ENCODE measurements at places on chromosomes 7 and 10.

DNA sequence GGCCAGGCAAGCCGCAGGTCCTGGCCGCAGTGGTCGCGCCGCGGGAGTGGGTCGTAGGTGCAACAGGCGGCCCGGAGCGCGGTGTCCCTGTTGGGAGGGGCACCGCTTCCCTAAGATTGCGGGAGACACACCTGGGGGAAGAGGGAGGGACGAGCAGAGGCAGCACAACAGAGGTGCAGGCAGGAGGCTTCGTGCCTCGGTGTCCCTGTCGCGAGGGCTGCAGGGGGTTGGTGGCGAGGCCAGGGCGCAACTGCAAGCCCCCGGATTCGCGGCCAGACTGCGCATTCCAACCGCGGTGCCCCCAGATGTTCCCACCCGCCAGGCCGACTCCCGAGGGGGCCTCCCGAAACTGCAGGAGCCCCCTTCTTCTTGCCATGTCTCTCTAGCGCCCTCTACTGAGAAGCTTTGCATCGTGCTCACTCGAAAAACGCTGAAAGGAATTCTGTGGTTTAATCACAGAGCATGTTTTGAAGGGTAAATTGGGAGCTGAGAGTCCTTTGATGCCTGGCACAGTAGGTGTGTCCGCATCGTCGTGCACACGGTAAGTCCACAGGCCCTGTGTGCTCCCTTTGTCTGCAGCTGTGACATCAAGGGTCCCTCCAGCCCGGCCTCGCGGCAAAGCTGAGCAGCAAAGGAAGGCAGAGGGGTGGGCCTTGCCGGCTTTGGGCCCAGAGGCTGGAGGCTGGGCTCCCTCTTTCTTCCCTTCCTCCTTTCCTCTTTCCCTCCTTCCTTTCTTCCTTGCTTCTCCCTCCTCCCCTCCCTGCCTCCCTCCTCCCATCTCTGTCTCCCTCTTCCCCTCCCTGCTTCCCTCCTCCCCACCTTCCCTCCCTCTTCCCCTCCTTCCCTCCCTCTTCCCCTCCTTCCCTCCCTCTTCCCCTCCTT lies 6.2 kb upstream of the MBL2 start:
- H3K27me3 ChIP-seq: peaks cover 2% of the 10 kb centered on the region
- no peaks in the 10 kb centered on the region for H3K4me1 ChIP-seq
- DNase-seq: no peak
- no peak overlapping the region for H3K4me3 ChIP-seq
- no peaks in the 10 kb centered on the region for H3K36me3 ChIP-seq
- H3K27ac ChIP-seq: no peak overlapping the region

DNA sequence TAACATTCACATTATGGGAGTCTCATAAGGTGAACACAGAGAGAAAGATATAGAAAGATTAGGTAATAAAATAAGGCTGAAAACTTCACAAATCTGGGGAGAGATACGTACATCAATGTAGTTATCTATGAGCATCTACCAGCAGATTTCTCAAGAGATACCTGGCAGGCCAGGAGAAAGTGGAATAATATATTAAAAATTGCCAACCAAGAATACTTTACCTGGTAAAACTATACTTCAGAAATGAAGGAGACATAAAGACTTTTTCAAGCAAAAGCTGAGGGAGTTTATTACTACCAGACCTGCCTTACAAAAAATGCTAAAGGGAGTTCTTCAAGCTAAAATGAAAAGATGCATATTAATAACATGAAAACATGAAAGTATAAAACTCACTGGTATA lies 78.8 kb upstream of the COMTD1 start:
- no peak for DNase-seq
- H3K4me1 ChIP-seq: no peaks in the 10 kb centered on the region
- H3K27me3 ChIP-seq: peaks cover 6% of the 10 kb centered on the region
- peaks cover 7% of the 10 kb centered on the region for H3K36me3 ChIP-seq
- no peak overlapping the region for H3K4me3 ChIP-seq
- no peak overlapping the region for H3K27ac ChIP-seq

DNA sequence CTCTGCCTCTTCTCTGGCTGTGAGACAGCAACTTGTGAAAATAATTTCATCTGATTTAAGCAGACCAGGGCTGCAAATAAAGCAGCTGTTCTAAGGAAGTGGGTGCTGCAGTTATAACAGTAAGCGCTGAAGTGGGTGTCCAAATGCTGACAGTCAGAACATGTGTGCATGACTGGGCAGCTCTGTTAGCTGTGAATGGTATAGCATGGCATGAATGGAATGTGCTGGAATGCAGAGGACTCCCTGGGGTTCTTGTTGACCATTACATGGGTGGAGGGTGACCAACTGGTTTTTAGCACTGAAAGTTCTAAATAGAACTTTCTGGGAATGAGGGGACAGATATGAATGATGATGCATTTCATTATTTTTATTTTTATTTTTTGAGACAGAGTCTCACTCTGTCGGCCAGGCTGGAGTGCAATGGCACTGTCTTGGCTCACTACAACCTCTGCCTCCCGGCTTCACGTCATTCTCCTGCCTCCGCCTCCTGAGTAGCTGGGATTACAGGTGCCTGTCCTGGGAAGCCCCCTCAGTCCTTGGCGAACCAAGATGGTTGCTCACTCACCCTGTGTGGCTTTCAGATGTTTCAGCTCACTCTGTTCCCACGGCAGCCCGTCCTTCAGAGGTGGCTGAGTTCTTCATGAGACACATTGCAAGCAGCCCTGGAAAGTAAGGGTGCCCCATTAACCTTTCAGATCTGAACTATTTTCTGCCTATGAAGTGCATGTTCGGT lies 319.8 kb upstream of the PHYHIPL start:
- H3K36me3 ChIP-seq: no peaks in the 10 kb centered on the region
- DNase-seq: no peak
- no peak overlapping the region for H3K27ac ChIP-seq
- no peak overlapping the region for H3K4me3 ChIP-seq
- no peaks in the 10 kb centered on the region for H3K27me3 ChIP-seq
- no peaks in the 10 kb centered on the region for H3K4me1 ChIP-seq

- H3K4me3 ChIP-seq: no peak overlapping the region
- no peak for DNase-seq
- H3K27ac ChIP-seq: no peak overlapping the region
- H3K4me1 ChIP-seq: no peaks in the 10 kb centered on the region
- no peaks in the 10 kb centered on the region for H3K27me3 ChIP-seq
- peaks cover 1% of the 10 kb centered on the region for H3K36me3 ChIP-seq
These were observed 97.0 kb upstream of the ODAD2 start for GRCh38 chr10:28095791-28096378.

GRCh38 chr10:117463545-117463920 lies 79.0 kb upstream of the EMX2 start:
- H3K27ac ChIP-seq: no peak overlapping the region
- no peaks in the 10 kb centered on the region for H3K4me1 ChIP-seq

- no peaks in the 10 kb centered on the region for H3K27me3 ChIP-seq
- H3K27ac ChIP-seq: no peak overlapping the region
- peaks cover 4% of the 10 kb centered on the region for H3K4me1 ChIP-seq
- H3K4me3 ChIP-seq: no peak overlapping the region
- H3K36me3 ChIP-seq: peaks cover 9% of the 10 kb centered on the region
These were observed 8.6 kb downstream of the POLD2 start for GRCh38 chr7:44114586-44115310.

DNA sequence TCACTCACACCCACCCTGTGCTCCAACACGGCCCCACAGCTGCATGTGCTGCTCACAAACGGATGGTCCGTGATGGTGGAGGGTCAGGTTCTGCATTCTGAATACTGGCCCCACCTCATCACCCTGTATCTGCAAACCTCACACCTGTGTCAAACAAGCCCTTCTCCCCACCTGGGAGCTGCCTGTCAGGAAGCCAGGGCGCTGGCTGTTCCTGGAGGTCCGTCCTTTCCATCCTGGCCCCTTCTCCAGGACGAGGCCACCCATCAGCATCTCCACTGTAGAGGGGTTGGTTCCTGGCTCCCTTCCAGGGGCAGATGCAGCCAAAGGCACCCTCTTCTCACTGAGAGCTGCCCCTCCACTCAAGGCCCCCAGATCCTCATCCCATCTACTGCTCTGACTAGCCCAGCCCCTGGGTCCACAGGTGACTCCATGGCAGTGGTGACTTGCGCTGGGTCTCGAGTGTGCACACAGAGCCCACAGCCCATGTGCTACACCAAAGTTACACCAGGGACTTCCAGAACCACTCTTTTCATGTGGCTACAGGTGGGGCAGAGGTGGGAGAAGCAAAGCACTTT lies 229.4 kb downstream of the TNS3 start:
- DNase-seq: no peak
- H3K4me3 ChIP-seq: no peak overlapping the region
- H3K27me3 ChIP-seq: no peaks in the 10 kb centered on the region
- peaks cover 4% of the 10 kb centered on the region for H3K4me1 ChIP-seq
- peaks cover 2% of the 10 kb centered on the region for H3K36me3 ChIP-seq
- no peak overlapping the region for H3K27ac ChIP-seq

- H3K27me3 ChIP-seq: peaks cover 2% of the 10 kb centered on the region
- no peaks in the 10 kb centered on the region for H3K36me3 ChIP-seq
- H3K4me1 ChIP-seq: no peaks in the 10 kb centered on the region
- DNase-seq: no peak
These were observed 259.4 kb downstream of the STK31 start for GRCh38 chr7:23969443-23969842.

- H3K36me3 ChIP-seq: no peaks in the 10 kb centered on the region
- DNase-seq: no peak
- H3K27me3 ChIP-seq: peaks cover 4% of the 10 kb centered on the region
- H3K4me1 ChIP-seq: peaks cover 2% of the 10 kb centered on the region
- H3K27ac ChIP-seq: no peak overlapping the region
- no peak overlapping the region for H3K4me3 ChIP-seq
These were observed 196.6 kb upstream of the TMEM196 start for GRCh38 chr7:19969859-19970493.

DNA sequence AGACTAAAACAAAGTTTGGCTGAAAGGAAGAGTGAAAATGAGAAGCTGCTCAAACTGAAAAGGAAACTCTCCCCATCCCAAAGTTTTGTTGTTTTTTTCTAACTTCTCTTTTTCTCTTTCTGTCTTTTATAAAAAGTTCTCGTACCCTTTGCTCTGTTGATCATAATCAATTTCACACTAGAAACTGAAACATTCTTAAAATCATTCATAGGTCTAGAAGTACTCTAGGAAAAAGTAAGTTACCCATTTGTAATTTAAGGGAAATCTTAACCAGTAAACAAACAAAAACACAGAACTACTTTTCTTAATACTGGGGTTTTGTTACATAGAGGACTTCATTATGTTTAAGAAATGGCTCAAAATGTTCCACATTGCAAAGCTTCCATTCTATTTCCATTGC lies 339.8 kb downstream of the SEMA3D start:
- H3K36me3 ChIP-seq: no peaks in the 10 kb centered on the region
- no peaks in the 10 kb centered on the region for H3K27me3 ChIP-seq
- H3K4me3 ChIP-seq: no peak overlapping the region
- H3K27ac ChIP-seq: no peak overlapping the region

GRCh38 chr7:4042402-4043045 lies 639.6 kb upstream of the FOXK1 start:
- no peak overlapping the region for H3K4me3 ChIP-seq
- H3K27ac ChIP-seq: no peak overlapping the region
- DNase-seq: no peak
- no peaks in the 10 kb centered on the region for H3K36me3 ChIP-seq
